IMR-90 (cell line): ENCODE measurements at places on chromosomes 13 and 19. TPM values are rescaled to one million over a fixed set of nuclear protein-coding genes. Genes with fewer than 3 reads are reported as not detected.

DNA sequence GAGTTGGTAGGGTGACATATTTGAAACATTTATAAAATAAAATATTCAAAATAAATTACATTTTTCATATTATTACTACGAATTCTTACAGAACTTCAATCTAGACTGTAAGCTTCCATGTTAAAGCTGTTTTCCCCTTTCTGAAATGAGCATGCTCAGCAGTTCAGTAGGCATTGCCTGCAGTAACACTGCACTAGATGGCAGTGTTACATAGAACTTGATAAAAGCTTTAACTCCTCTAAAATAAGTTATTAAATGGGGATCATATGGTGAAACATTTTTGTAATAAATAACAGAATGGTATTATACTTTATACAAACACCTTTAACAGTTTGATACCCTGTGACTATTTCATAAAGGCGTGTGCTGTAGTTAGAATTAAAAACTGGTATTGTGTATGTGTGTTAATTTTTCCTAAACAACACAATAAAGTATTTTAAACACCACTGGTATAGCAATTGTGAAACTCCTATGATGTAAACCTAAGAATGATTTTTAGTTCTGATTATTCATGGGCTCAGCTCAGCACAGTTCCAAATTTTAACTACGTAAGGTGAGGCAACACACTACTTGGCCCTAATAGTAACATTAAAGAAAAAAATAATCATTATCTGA, 11.6 kb upstream of the GPR18 start:
- DNase-seq = peak; percentile 78
- no peak overlapping the region for H3K4me3 ChIP-seq
- no peaks in the 10 kb centered on the region for H3K4me1 ChIP-seq
- peaks cover 5% of the 10 kb centered on the region for H3K36me3 ChIP-seq

DNA sequence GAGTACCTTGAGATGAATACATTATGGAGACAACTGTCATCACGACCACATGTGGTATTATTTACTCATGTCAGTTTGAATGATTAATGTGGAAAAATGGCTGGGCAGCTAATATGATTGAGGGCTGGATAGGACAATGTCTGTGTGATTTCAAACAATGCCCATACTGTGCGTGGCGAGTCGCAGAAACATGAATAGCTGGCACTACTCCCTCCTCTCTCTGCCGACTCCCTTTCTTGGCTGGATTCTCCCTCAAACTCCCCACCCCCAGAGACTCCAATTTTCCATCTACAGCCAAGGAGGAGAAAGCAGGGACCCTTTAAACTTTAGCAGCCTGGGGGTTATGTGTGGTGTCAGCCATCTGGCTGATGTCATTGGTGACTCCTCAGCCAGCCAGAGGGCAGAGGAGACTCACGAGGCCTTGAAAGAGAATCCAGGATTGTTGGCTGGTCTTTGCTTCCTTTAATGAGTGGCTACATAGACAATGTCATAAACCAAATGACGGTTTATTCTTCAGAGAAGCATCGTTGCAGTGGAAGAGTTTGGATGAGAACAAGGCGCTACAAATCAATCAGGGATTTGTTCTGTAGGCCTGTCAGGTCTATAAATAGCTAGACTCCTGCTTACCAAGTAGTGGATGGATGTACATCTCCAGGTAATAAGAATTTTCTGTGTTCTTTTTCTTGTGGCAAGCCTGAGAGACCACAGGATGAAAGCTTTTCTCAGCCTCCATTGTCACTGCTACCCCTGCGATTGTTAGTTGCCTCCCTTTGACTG, 165.6 kb downstream of the DLEU7 start:
- peaks cover 26% of the 10 kb centered on the region for H3K27me3 ChIP-seq
- peak; percentile 11 for DNase-seq
- H3K27ac ChIP-seq = no peak overlapping the region
- no peaks in the 10 kb centered on the region for H3K36me3 ChIP-seq
- H3K4me1 ChIP-seq = no peaks in the 10 kb centered on the region; the same call in 1 of the 2 replicates
- H3K4me3 ChIP-seq = no peak overlapping the region

DNA sequence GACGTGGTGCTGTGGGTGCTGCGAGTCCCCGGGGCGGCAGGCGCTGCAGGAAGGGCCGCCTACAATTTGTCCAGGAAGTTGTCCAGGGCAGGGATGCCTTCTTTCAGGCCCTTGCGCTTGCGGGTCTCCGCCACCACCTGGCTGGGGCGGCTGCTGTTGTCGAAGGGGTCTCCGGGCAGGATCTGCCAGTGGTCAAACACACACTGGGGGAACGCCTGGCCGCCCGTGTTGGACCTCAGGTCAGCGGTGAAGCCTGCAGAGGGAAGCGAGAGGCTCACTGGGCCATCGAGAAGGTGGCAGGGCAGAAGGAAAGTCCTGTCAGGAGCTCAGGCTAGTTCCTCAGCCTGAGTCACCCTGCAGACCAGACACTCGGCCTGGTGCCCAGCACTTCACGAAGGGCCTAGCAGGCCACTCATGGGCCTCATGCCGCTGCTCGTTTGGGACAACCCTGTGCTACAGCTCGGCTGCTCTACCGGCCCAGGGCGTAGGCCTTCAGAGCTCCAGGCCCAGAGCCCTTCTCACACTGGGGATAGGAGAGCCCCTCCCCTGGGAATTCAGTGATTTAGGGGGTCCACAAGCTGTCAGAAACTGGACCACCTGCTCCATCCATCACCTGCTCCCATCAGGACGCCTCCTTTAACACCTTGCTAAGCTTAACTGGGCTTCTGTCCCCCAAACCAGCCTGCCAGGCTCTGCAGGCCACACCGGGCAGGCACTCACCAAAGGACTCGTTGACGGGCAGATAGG, 5.8 kb upstream of the DAPK3 start:
- H3K4me1 ChIP-seq = no peaks in the 10 kb centered on the region
- peaks cover 67% of the 10 kb centered on the region for H3K36me3 ChIP-seq
- no peaks in the 10 kb centered on the region for H3K27me3 ChIP-seq

DNA sequence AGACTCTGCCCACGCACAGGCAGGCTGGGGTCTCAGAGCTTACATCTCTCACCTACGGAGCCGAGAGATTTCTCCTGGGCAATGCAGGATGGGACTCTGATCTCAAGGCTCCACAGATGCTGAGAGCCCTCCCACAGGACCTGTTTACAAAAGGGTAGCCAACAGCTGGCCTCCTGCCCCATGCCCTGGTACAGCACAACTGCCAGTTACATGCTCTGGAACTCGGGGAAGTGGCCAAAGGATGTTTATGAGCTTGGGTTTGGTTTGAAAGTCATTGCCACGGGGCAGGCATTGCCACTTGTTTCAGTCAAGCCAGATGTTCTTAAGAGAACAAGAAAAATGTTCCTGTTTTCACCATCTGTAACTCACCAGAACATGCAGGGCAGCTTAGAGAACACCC, 3.5 kb downstream of the DHRS12 start:
- H3K27me3 ChIP-seq = no peaks in the 10 kb centered on the region
- no peak overlapping the region for H3K27ac ChIP-seq
- no peaks in the 10 kb centered on the region for H3K36me3 ChIP-seq
- peaks cover 4% of the 10 kb centered on the region for H3K4me1 ChIP-seq
- no peak for DNase-seq

DNA sequence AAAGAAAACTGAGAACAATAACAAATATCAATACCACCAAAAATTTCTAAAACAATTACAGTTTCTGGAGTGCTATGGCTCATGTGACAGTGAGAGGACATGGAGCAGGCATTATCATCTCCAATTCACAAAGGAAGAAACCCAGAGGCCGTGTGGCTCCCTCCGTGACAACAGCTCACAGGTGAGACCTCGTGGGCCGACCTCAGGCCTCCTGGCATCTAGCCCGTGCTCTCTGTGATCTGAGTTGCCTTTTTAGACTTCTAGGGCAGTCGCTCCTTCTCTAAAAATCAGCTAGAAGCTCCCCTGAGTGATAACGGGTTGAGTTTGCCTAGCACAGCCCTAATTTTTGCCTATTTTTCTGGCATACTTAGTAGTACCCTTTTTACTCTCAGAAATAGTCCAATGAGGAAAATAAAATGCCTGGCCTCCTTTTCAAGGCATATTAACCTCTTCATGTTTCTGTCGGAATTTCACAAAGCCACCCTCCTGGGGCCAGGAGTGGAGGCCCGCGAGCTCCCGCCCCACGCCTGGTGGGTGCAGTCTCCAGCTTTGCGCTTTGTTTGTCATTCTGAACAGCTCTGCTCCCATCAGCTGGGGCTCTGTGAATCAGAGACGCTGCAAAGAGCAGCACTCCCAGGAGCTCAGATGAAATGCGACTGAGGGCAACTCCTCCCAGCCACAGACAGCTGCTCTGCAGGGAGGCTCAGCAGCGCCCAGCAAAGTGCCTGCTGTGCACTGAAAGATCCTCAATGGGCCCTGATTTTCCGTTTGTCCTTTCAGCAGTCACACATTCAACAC, 292.5 kb downstream of the UQCRFS1 start:
- H3K4me3 ChIP-seq = no peak overlapping the region
- H3K27me3 ChIP-seq = 0 out of 2 replicates have a peak, but pooled peaks cover 1% of the 10 kb centered on the region
- H3K27ac ChIP-seq = no peak overlapping the region
- no peaks in the 10 kb centered on the region for H3K36me3 ChIP-seq

GRCh38 chr13:28423010-28423409, 71.9 kb downstream of the FLT1 start:
- no peaks in the 10 kb centered on the region for H3K27me3 ChIP-seq
- H3K4me3 ChIP-seq = no peak overlapping the region
- H3K4me1 ChIP-seq = no peaks in the 10 kb centered on the region; the same call in 1 of the 2 replicates
- no peak for DNase-seq

GRCh38 chr13:72545030-72545719, 182.3 kb downstream of the MZT1 start:
- H3K4me3 ChIP-seq = no peak overlapping the region
- H3K27me3 ChIP-seq = no peaks in the 10 kb centered on the region
- no peaks in the 10 kb centered on the region for H3K4me1 ChIP-seq
- H3K36me3 ChIP-seq = no peaks in the 10 kb centered on the region
- no peak overlapping the region for H3K27ac ChIP-seq

- H3K36me3 ChIP-seq = peaks cover 4% of the 10 kb centered on the region
- H3K27ac ChIP-seq = no peak overlapping the region
- no peaks in the 10 kb centered on the region for H3K27me3 ChIP-seq
- no peak overlapping the region for H3K4me3 ChIP-seq
Observed at GRCh38 chr19:27795369-27795768, 1417.6 kb downstream of the UQCRFS1 start.

GRCh38 chr13:44755872-44756271, 179.7 kb upstream of the TSC22D1 start:
- H3K4me1 ChIP-seq = peaks cover 12% of the 10 kb centered on the region
- H3K27ac ChIP-seq = no peak overlapping the region
- no peak overlapping the region for H3K4me3 ChIP-seq
- no peaks in the 10 kb centered on the region for H3K36me3 ChIP-seq
- H3K27me3 ChIP-seq = no peaks in the 10 kb centered on the region
- DNase-seq = peak; percentile 56

- H3K27me3 ChIP-seq = peaks cover 3% of the 10 kb centered on the region
- no peak overlapping the region for H3K4me3 ChIP-seq
- peak; percentile 30 for DNase-seq
- H3K36me3 ChIP-seq = no peaks in the 10 kb centered on the region
- no peak overlapping the region for H3K27ac ChIP-seq
Observed at GRCh38 chr19:17385878-17386611, 8.0 kb downstream of the CCDC194 start.

- H3K27me3 ChIP-seq = no peaks in the 10 kb centered on the region; the same call in 1 of the 2 replicates
- H3K4me3 ChIP-seq = no peak overlapping the region
- no peaks in the 10 kb centered on the region for H3K4me1 ChIP-seq
- no peaks in the 10 kb centered on the region for H3K36me3 ChIP-seq
Observed at GRCh38 chr13:33079960-33080359, 63.7 kb downstream of the KL start.

DNA sequence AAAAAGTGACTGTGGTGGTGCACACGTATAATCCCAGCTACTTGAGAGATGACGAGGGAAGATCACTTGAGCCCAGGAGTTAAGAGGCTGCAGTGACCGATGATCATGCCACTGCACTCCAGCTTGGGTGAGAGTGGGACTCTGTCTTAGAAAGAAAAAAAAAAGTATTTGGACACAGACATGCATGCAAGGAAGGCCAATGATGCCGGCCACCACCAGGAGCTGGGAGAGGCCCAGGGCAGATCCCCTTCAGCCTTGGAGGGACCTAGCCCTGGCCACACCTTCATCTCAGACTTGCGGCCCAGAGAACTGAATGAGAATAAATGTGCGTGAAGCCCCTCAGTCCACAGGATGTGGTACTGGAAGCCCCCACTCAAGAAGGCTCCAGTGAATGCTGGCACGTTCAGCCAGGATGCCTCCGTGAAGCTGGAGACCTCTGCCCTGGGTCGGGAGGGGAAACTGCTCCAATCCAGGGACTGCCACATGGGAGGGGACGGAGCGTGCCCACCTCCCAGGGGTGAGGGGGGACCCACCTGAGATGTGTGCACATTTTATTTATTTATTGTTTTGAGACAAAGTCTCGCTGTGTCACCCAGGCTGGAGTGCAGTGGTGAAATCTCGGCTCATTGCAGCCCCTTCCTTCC, 14.6 kb downstream of the TNFAIP8L1 start:
- H3K4me3 ChIP-seq = no peak overlapping the region
- H3K27ac ChIP-seq = no peak overlapping the region
- H3K36me3 ChIP-seq = peaks cover 37% of the 10 kb centered on the region
- no peaks in the 10 kb centered on the region for H3K4me1 ChIP-seq
- no peak for DNase-seq
- H3K27me3 ChIP-seq = no peaks in the 10 kb centered on the region

DNA sequence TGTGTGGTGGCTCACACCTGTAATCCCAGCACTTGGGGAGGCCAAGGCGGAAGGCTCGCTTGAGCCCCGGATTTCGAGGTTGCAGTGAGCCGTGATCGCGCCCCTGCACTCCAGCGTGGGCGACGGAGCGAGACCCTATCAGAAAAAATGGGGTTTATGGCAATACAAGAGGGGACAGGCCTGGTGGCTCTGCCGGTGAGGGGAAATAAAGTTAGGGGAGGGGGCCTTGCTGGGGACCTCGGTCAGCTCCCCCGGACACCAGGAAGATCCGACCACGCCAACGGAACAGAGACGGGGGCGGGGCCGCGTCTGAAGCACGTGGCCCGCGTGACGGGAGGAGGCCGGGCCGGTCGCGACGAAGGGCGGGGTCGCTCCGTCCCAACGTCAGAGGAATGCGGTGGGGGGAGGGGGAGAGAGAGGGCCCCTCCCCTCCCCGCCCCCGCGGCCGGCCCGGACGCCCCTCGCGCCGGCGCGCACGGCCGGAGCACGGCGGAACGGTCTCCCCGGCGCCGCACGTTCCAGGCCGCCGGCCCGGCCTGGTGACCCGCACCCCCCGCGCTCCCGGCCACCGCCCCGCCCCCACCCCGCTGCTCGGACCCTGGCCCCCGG, 1.9 kb upstream of the HNRNPL start:
- H3K4me3 ChIP-seq = peak overlapping the region; percentile 57
- H3K36me3 ChIP-seq = peaks cover 11% of the 10 kb centered on the region
- DNase-seq = peak; percentile 88
- no peaks in the 10 kb centered on the region for H3K27me3 ChIP-seq
- H3K4me1 ChIP-seq = peaks cover 15% of the 10 kb centered on the region
- H3K27ac ChIP-seq = peak overlapping the region; percentile 92

DNA sequence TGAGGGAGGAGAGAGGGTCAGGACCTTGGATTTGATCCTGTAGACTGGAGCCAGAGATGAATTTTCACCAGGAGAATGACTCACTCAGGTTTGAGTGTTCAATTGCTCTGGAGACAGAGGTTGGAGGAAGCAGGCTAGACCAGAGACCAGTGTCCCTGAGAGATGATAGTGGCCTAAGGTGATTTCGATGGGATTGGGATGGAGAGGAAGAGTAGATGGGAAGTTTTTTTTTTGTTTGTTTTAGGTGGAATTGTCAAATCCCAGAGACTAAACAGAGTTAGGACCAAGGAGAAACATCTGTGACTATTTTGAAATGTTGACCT, 2.3 kb downstream of the CEBPG start:
- peaks cover 8% of the 10 kb centered on the region for H3K4me1 ChIP-seq
- no peak overlapping the region for H3K27ac ChIP-seq
- no peak overlapping the region for H3K4me3 ChIP-seq
- peak; percentile 51 for DNase-seq
- H3K27me3 ChIP-seq = no peaks in the 10 kb centered on the region

Gene CEBPA
- polyA plus RNA-seq = 0.04 and 0.09 TPM in 2 replicates

Gene LRFN3
- polyA plus RNA-seq = 4.8 TPM in 2 replicates

Gene KLK7
- not detected in 2 replicates for polyA plus RNA-seq

Gene LILRA5
- polyA plus RNA-seq = not detected in 2 replicates

Gene IL4I1
- 0.27 and 0.31 TPM in 2 replicates for polyA plus RNA-seq

Gene ZNF700
- 4.2 and 5.3 TPM in 2 replicates for polyA plus RNA-seq
